Stimulated activated CD4-positive, alpha-beta T cell treated with anti-CD3 and anti-CD28 coated beads, Interleukin-4, amount 100 ng/mL, for 4 hours (primary cell): ENCODE measurements at places on chromosomes 3 and 15.

GRCh38 chr15:45118131-45118588, 4.0 kb downstream of the DUOXA2 start:
- DNase-seq, result peak; percentile 78

DNA sequence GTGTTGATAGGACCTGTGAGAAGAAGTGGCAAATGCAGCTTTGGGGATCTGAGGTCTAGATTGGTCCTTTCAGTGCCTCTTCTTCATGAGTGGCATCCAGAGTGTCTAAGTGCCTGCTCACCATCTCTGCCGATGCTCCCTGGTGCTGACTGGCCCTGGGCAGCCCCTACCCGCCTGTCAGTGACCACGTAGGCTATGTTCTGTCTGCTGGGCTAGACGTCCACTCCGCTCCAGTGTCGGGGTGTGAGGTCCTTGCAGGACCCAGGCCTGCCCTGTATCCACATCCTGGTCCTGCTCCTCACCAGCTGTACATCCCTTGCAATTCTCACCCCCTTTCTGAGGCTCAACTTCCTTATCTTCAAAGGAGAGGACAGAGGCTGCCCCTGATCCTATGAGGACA, 48.3 kb upstream of the PRR23E start:
- no peak for DNase-seq

GRCh38 chr15:59521443-59521842, 83.5 kb downstream of the FAM81A start:
- DNase-seq, result no peak

DNA sequence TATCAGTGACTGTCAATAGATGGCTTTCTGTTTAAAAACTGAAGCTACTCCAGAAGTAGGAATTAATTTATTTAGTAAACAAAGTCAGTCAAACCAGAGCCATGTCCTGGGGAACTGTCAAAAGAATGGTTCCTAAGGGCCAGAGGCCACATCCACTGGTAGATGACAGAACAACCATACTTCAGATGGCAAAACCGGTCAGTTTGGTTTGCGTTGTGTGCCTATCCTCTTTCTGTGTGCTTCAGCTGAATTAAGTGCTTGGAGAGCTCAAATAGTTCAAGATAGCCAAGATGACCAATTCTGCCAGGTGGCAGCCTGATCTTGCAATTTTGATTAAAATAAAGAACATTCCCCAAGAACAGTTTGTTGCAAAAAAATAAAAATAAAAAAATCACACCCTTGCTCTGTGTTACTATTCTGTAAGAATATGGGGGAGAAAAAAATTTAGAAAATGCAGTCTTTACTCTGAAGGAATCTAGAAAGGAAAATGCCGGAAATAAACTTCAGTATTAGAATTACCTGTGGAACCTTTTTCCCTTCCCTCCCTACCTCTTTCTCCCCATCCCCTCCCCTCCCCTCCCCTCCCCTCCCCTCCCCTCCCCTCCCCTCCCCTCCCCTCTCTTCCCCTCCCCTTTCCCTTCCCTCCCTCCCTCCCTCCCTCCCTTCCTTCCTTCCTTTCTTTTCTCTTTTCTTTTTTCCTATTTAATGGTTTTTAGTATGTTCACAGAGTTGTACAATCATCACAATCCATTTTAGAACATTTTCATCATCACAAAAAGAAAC, 2.5 kb downstream of the MAP3K13 start:
- DNase-seq, result no peak

DNA sequence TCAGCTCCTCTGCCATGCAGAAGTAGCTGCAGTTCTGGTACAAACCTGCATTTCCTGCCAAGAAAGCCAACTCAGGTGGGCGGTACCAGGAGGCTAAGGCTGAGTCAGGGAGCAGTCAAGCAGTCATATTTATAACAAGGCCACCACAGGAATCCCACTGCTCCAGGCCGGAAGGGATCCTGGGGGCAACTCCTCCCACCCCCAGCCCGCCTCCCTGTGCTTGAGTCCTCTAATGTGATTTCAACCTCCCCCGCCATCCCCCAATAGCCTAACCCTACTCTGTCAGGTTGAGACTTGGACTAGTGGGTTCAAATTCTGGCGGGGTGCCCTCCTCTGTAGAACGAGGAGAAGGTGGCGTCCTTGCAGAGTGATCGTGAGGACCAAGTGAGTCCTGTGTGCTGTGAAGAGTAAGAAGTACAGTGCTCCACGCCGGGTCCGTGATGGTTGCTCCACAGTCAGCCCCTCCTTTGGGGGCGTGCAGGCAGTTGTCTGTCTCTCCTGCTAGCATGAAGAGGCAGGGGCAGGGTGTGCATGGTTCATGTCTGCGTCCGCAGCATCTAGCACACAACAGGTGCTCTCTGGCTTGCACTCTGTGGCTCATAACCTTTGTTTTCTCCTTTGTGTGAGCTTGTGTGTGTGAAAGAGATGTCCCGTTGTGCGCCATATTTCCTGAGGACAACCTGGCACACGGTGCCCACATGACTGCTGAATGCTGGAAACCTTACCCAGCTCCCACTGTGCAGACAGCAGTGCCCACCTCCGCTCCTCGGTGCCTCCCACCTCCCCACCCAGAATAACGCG, 78.3 kb downstream of the SMAD6 start:
- DNase-seq, result no peak

- no peak for DNase-seq
These were observed 504.9 kb downstream of the EDEM1 start for GRCh38 chr3:5692446-5692845.

DNA sequence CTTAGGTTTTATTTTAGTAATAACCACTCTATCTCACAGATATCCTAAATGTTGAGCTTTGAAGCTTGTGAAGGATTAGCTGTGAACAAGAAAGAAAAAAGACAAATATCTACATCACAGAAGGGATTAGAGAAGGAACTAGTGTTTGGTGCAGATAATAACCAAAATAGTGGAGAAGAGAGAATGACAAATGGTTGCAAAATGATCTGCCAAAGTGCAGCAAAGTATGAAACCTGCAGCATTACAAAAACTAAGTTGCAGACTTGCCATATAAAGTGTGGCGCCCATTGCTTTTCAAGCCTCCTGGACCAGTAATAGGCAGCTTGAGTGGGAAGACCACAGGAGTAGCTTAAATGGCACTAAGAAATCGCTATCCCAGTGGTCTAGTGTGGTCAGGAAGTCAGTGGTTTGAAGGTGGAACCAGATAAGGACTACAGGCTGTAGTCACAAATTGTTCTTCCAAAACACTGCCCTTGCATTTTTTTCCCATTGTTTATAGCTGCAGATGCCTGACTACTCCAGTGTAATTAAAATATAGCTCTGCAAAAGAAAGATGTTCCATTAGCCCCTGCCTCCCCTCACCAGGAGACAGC, 20.7 kb downstream of the TPM1 start:
- no peak for DNase-seq

DNA sequence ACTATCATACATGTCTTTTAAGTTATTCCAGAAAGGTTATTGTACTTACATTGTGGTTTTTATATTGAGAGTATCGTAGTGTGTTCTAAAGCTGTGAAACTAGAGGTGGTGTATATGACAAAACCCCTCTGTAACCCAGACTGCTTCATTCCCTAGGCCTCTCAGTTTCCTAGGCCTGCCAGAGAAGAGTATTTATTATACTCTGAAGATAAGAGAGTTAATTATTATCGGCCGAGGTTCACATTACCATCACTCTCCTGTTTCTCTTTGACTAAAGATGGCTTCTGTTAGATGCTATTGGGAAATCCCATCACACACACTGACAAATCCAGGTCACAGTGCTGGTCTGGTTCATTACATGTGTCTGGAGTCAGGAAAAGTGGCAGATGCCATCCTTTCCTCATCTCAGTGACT, 20.5 kb downstream of the EXOSC7 start:
- no peak for DNase-seq

GRCh38 chr3:136606990-136607389, 145.2 kb downstream of the STAG1 start:
- no peak for DNase-seq

DNA sequence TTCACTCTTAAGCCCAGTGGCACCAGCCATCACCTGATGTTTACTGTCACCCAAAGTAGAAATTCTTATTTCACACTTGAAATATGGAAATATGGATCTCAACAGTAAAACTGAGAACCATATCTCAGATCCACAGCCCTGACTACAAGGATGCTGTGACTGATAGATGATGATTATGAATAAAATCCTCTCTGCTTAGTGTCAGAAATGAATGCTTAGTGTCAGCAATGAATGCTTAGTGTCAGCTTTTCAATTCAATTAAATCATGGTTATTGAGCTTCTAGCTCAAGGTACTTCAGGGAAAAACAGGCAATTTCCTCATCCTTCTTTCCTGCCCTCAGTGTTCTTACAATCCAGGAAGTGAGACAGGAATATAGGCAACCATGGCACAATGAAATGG, 392.3 kb downstream of the LSAMP start:
- DNase-seq, result no peak

- no peak for DNase-seq
These were observed 148.3 kb downstream of the FEZF2 start for GRCh38 chr3:62225051-62225450.

DNA sequence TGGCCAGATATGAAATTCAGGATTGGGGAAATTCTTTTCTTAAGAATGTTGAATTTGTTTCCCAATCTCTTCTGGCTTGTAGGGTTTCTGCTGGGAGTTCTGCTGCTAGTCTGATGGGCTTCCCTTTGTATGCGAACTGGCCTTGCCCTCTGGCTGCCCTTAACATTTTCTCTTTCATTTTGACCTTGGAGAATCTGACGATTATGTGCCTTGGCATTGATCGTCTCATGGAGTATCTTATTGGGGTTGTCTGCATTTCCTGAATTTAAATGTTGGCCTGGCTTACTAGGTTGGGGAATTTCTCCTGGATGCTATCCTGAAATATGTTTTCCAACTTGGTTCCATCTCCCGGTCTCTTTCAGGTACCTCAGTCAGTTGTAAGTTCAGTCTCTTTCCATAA, 152.2 kb downstream of the CFAP20DC start:
- no peak for DNase-seq

- no peak for DNase-seq
These were observed 60.2 kb upstream of the LCTL start for GRCh38 chr15:66625974-66626373.

- no peak for DNase-seq
These were observed 332.7 kb upstream of the THBS1 start for GRCh38 chr15:39248204-39248603.

GRCh38 chr15:72890043-72890442, 106.5 kb upstream of the ADPGK start:
- DNase-seq, result no peak

DNA sequence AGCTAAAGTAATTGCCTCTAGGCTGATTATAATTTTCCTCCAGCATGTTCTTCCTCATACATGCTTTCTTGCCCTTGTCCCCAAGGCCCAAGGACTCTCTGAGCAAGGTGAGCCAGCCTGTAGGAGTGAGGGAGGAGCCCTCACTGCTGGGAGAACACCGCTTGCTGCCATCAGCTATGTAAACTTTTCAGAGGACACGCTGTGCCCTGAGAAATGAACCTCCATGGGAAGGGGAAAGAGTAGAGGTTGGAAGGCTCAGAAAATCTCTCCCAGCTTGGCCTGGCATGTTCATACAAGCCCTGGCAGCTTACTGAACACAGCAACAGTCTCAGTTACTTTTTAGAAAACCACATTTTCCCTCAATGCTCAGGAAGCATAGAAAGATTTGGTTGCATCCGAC, 103.0 kb upstream of the SLC24A5 start:
- no peak for DNase-seq

- DNase-seq, result no peak
These were observed 12.0 kb downstream of the EID1 start for GRCh38 chr15:48889925-48890324.

DNA sequence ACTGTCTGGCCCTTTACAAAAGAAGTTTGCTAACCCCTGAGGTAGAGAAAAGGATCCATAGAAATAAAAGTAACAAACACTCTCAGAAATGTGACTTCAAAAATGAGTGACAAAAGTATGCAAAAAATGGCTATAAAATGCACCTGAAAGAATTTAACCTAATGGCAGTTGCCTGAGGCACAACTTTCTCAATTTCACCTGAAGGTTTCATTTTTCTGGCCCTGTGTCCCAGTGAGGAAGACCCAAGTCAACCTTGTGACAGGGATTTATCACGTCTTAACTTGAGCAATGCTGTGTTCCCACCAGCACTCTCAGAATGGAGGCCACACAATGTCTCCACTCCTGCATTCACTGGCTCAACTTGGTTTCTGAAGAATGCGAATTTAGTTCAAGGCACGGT, 83.0 kb downstream of the FHIT start:
- DNase-seq, result no peak

DNA sequence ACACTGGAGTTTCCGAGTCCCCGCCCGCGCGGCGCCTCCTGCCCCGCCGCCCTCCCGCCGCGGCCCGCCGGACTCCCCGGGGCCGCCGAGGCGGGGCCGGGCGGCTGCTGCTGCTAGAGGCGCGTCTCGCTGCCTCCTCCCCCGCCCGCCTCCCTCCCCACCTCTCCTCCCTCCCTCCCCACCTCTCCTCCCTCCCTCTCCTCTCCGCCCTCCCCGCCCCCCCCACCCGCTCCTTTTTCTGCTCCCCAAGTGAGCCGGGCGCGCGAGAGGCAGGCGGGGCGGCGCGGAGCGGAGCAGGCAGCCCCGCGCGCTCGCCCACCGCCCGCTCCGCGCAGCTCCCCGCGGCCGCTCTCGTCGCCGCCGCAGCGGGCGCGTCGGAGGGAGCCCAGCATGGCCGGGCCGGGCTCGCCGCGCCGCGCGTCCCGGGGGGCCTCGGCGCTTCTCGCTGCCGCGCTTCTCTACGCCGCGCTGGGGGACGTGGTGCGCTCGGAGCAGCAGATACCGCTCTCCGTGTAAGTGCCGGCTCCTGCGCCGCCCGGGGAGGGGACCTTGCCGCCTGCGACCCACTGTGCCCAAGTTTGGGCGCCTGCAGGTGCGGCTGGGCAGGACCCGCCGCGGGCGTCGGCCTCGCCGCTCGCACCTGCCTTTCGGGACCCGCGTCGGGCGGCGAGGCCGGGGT, at the start of gene CACNA2D3:
CACNA2D3 (plus strand) TSS at position 229 of the 679 bp plus-strand sequence.
- no peak for DNase-seq
